ENCODE measurements at places on chromosomes 3 and 15.

GRCh38 chr3:71149959-71150954 lies 433.3 kb downstream of the FOXP1 start:
- DNase-seq = no peak

DNA sequence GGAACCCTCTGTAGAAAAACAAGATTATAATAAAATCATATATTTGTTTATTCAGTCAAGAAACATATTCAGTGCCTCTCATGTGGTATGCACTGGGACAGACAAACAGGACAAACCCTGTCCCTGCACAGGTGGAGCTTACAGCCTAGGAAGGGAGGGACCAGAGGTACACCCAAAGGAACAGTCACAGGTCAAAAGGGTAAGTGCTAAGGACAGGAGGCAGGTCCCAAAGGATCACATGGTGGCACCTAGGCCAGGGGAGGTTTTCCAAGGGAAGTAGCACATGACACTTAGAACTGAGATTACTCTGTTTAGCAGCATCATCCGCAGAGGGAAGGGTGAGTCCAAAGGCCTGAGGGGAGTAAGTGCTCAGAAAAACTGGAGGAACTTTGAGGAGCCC lies 254.4 kb upstream of the ARRDC4 start:
- no peak for DNase-seq

DNA sequence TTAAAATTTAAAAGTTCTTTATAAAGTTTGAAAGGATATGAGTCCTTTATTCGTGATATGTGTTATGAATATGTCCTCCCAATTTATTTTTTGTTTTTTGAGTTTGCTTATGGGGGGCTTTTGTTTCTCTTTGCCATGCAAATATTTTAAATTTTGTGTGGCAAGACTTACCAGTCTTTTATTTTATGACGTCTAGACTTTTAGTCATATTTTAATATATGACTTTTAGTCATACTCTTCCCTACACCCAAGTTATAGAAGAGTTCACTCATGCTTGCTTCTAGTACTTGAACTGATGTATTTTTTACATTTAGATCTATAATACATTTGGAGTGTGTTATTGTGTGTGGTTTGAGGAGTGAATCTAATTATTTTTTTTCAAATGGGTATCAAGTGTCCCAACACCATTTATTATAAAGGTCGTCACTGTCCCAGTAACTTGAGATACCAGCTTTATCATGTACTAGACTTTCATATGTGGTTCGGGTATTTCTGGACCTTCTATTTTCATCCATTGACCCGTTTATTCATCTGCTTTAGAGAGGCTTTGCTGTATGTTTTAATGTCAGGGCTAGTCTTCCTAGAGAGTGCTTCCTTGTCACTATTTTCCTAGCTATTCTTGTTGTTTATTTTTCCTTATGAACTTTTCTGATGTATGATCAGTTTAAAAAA lies 755 bp downstream of the PARP15 start:
- DNase-seq = no peak

- DNase-seq = peak; percentile 36
Observed at GRCh38 chr15:33114374-33114717, 80.2 kb downstream of the FMN1 start.

DNA sequence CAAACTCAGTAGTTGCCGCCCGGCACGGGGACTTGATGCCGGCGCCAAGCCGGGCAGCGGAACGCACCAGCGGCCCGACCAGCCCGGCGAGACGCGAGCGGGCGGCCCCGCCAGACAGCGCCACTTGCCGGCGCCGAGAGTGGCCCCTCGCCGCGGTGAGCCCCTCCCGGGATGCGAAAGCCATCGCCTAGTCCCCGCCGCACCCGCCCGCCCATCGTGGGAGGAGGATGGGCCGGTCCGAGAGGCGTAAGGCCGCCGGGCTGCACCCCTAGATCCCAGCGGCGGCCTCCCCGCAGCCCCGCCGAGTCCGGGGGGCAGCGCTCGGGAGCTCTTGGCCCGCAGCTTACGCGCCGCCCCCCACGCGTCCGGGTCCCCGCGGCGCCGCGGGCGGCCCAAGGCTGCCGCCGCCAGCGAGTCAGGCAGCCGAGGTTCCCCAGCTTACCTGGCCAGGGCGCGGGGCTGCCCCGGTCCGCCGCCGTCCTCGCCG lies 609 bp downstream of the GOLGA8A start:
- peak; percentile 42 for DNase-seq

DNA sequence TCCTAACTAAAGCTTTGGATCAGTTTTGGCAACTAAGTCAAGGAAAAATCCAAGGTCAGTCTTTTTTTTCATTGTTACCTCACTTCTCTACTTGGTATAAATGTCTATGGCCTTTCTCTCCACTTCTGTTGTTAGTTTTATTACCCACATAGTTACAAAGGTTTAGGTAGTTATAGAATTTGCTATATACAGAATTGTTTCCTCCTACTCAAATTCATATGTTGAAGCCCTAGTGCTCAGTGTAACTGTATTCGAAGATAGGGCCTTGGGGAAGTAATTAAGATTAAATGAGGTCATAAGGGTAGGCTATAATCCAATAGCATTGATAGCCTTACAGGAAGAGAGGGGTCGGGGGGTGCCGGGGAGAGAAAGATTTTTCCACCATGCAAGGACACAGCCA lies 19.7 kb upstream of the STIMATE start:
- DNase-seq = no peak

- no peak for DNase-seq
Observed at GRCh38 chr3:69276884-69277283, 109.0 kb downstream of the FRMD4B start.

DNA sequence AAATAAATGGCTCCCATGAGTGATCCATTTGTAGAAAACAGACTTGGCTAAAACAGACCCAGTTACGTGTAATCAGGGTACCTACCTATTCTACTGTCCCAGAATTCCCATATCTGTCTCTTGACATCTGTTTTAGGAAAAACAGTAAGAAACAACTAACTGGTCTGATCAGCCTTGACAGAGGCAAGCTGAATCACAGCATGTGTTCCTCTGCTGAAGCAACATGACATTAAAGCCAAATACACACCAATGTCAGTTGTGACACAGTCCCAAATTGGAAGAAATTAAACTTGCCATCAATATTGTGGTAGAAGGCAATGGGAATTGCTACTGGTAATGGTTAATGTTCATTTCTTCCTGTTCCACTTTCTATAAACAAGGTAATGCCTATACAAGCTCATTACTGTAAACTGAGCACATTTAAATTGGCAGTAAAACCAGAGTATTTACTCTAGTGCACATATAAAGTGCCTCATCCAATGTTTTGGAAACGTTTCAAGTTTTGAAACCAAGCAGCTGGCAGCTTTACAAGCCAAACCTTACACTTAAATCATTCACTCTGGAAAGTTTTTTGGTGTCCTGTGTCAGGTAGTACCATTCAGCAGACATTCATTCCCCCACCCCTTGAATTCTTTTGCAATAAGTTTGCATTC lies 27.0 kb downstream of the ALDH1A2 start:
- DNase-seq = no peak

GRCh38 chr3:36843065-36844051 lies 79.0 kb upstream of the DCLK3 start:
- DNase-seq = peak; percentile 12

- no peak for DNase-seq
Observed at GRCh38 chr3:32313723-32314473, 75.4 kb downstream of the CMTM8 start.

- DNase-seq = no peak
Observed at GRCh38 chr3:181728470-181729340, 17.0 kb downstream of the SOX2 start.

GRCh38 chr15:58561321-58561720 lies 129.5 kb downstream of the LIPC start:
- no peak for DNase-seq

DNA sequence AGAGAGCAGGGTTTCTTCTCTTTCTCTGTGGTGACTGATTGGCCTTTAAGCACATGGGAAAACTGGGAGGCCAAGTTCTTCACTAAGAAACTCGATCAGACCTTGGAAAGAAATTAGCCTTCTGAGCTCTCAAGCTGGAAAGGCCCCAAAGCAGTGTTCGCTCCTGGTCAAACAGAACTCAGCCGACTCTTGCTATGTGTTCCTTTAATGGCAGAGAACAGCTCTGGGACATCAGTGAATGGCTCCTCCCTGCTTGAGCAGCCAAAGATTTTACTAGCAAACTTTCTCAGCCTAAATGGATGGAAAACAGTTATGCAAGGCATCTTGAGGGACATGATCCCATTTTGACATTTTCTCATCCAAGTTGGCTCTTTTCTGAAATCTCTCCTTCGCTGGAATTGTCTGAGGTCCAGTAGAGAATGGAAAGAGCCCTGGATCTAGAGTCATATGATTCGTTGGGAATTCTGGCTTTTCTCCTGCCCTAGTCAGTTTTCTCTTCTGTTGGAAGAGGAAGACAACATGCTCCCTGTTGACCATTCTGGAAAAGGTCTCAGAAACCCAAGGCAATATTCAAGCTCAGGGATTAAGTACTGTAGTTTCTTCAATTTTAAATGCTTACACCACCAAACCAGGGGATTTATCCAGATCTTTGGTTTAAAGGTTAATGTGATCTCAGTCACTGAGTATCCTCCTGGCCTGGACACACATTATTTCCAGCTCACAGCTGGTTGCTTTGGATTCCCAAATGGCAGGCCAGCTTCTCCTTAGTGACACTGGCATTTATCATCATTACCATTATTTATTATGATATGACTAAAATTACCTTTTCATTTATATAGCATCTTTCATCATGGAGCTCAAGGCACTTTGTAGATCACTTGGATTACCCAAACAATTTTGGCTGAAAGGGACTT lies 319.6 kb downstream of the AGBL1 start:
- DNase-seq = no peak

DNA sequence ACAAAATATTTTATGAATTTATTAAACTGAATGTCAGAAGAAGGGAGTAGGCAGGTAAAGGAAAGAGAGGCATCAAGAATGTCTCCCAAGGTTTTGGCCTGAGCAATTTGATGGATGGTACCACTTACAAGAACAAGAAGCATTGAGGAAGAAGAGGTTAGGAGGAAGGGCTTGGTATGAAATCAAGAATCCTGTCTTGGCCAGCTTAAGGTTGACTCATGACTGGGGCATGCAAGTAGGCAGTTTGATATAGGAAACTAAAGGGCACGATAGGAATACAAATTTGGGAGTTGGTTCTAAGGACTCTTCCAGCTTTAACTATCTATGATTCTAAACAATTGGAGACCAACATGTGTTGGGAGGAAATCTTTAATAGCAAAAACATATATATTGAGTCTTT lies 79.1 kb downstream of the NTRK3 start:
- DNase-seq = no peak

GRCh38 chr3:158026236-158026635 lies 80.0 kb downstream of the SHOX2 start:
- no peak for DNase-seq

DNA sequence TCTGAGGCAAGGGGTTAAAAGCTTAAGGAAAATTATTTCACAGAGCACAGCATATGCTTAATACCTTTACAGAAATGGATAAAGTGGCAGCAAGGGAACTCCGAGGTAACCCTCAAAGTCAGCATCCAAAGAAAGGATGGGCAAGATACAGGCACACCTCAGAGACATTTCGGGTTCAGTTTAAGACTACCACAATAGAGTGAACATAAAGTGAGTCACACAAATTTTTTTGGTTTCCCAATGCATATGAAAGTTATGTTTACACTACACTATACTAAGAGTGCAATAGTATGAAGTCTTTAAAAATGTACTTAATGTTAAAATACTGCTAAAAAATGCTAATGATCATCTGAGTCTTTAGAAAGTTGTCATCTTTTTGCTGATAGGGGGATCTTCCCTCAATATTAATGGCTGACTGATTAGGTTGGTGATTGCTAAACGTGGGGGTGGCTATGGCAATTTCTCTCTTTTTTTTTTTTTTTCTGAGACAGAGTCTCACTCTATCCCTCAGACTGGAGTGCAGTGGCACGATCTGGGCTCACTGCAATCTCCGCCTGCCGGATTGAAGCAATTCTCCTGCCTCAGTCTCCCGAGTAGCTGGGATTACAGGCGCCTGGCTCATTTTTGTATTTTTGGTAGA lies 10.0 kb downstream of the UBR1 start:
- no peak for DNase-seq

DNA sequence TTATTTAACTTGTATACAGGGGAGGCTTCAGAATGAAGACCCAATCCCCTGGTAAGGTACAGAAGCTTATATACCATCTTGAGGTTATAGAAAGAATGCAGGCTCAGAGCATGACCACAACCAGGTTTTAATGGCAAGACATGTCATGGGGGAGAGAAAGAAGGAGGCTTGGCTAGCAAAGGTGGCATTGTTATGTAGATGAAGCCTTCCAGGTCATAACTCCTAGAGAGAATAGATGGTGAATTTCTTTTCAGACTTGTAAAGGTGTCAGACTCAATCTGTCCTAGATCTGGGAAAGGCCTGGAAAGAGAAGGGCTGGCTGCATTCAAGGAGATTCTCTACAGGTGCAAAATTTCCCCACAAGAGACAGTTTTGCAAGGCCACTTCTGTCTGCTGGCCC lies 99.4 kb upstream of the CTDSPL start:
- no peak for DNase-seq

GRCh38 chr3:11212784-11213183 lies 58.5 kb downstream of the HRH1 start:
- DNase-seq = no peak

DNA sequence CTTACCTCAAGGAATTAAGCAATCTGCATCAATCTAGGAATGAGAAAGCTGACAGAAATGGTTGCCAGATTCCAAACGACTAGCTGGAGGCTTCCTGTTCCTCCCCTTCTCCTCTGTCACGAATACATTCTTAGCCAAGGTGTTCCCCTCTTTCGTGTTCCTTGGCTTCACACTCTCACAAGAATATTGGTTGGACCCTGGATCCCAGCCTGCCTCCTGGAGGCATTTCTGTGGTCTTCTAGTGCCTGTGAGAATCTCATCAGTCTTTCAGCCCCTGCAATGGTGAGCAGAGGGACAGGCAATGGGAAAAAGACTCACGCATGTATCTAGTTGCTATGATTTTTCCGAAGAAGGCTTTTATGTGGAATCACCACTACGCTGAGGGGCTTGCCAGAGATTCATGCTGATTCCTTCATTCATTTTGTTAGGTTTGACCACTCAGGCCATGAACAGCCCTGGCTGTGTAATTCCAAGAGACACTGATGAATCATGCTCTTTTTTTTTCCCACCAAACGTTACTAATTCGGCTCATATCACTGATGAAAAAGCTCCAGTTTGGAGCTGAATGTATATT lies 1.6 kb upstream of the P3H2 start:
- no peak for DNase-seq

GRCh38 chr15:101178931-101179330 lies 72.9 kb downstream of the CHSY1 start:
- no peak for DNase-seq

GRCh38 chr3:101845425-101845824 lies 3.9 kb upstream of the NFKBIZ start:
- DNase-seq = no peak
